ENCODE measurements at places on chromosomes 5 and 9.

DNA sequence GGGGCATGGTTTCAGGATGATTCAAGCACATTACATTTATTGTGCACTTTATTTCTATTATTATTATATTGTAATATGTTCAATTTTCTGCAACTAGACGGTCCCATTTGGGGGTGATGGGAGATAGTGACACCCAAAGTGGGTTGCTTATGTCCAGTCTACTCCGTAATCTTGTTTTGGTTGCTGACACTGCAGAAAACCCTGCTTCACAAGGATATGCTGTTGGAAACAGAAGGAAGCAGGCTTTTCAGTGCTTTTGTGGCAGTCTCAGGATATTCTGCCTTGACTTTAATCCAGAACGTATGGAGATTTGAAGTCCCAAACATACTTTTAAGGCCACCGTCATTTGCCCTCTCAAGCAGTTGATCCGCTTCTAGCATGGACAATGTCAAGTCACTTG lies 47.5 kb upstream of the LARP1 start:
- DNase-seq = no peak

- peak; percentile 93 for DNase-seq
Measured at GRCh38 chr5:10607023-10607665, 43.3 kb downstream of the ANKRD33B start.

- DNase-seq = no peak
Measured at GRCh38 chr5:166716856-166717492, 1574.5 kb upstream of the WWC1 start.

GRCh38 chr9:130451509-130452388 lies 7.0 kb downstream of the ASS1 start:
- peak; percentile 82 for DNase-seq

GRCh38 chr9:37914154-37914551 lies 10.2 kb upstream of the SLC25A51 start:
- DNase-seq = no peak

- no peak for DNase-seq
Measured at GRCh38 chr5:159409801-159410200, 79.5 kb upstream of the IL12B start.

DNA sequence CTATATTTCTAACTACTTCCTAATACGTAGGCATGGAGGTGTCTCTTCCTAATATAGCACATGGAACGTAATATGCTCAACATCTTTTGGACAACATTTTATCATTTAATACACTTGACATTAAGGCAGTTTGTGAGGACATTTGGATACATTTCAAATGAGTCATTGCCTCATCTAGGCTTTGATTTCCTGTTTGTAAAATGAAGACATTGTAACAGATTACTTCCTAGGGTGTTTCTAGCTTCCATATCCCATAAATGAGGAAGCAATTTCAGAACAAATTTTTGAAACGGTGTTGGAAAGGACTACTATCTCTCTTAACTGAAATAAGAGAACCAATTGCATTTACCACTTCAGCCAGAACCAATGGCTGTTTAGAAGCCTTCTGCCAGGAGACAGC lies 38.7 kb downstream of the SLC28A3 start:
- DNase-seq = no peak

DNA sequence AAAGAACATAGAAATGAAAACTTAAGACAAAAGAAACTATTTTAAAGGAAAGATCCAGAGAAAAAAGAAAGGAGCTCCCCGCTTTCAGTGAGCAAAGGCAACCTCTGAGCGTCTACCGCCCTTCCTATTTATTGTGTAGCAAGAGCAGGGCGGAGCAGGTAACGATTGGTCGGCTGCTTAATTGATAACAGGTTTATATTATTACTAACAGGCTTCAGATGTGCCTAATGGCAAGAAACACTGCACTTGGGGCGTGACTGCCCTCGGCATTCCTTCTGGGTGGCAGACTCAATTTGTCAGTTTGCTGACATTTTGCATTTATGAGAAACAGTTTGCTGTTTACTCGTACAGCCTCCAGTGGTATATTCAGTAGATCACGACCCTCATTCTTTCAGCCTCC lies 482.7 kb upstream of the C9orf72 start:
- no peak for DNase-seq

DNA sequence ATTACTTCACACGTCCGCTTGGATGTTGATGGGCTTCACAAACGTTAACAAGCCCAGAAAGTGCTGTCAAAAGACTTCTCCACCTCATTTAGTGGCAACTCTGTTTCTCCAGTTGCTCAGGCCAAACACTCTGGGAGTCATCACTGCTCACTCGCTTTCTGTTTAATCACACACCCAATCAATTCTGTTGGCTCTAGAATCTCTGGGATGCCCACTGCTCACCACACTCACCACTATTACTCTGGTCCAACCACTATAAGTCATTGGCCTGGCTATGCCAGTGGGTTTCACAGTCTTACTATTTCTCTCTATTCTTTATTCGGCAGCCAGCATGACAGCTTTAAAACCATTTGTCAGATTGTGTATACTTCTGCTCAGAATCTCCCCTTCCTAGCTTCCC lies 163.5 kb downstream of the KDM4C start:
- DNase-seq = no peak

GRCh38 chr5:111765613-111766571 lies 8.9 kb upstream of the NREP start:
- peak; percentile 35 for DNase-seq

GRCh38 chr5:36606428-36607113 lies at the start of gene SLC1A3:
Gene SLC1A3 (plus strand): TSS chr5:36606606. CDS start chr5:36608424, 1,818 bp downstream.
- DNase-seq = peak; percentile 61

All from hematopoietic multipotent progenitor cell treated with erythropoietin and hydrocortisone succinate and interleukin-3 and kit ligand, for 6 days (in vitro differentiated cells).